ENCODE measurements at places on chromosomes 16 and 17. TPM values are rescaled to one million over a fixed set of nuclear protein-coding genes. Genes with fewer than 3 reads are reported as not detected.

The CNGB1 gene
- 0.07 TPM for polyA plus RNA-seq

DNA sequence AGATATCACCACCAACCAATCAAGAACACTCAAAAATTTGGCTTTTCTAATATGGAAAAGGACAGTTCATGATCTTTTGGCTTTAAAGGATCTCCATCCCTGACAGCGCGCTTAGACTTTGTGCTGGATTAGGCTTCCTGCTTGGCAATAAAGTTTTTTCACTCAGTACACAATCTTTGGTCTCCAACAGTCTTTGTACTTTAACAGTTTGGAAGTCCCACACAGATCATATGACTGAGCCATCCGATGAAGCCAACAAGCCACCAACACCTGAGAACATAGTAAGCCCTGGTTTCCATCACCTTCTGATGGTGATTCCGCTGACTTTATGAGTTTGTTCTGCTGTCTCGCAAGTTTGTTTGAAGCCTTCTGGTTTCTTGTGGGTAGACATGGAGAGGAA, 34.3 kb downstream of the SMURF2 start:
- DNase-seq, result no peak

DNA sequence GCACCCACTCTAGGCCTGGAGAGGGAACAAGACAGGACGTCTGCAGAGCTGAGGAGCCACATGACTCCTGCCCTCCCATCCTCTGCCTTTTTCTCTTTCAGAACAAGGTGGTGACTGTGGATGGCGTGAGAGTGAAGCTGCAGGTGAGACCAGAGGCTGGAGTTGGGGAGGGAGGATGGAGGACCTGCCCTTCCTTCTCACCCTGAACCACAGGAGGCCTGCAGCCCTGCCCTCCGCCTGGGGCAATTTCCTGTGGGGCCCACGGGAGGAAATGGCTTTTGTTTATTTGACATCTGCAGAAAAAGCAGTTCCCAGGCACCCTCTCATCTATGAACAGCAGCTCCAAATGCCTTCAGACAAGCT, 5.1 kb downstream of the RAB37 start:
- no peak for DNase-seq

The MYL4 gene
- polyA plus RNA-seq, result 6.6 TPM

- DNase-seq, result no peak
Measured at GRCh38 chr17:39709319-39709997, 9.6 kb downstream of the ERBB2 start.

DNA sequence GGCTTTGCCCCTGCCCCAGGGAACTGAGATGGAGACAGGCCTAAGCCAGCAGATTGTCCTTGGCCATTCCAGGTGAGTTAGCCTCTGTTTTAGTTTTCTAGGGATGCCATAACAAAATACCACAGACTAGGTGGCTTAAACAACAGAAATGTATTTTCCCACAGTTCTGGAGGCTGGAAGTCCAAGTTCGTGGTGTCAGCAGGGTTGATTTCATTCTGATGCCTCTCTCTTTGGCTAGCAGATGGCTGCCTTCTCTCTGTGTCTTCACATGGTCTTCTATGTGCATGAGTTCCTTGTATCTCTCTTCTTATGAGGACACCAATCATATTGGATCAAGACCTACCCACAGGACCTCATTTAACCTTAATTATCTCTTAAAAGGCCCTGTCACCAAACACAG, 12.8 kb downstream of the FAM20A start:
- no peak for DNase-seq

The NDE1 gene
- 41.7 TPM for polyA plus RNA-seq

DNA sequence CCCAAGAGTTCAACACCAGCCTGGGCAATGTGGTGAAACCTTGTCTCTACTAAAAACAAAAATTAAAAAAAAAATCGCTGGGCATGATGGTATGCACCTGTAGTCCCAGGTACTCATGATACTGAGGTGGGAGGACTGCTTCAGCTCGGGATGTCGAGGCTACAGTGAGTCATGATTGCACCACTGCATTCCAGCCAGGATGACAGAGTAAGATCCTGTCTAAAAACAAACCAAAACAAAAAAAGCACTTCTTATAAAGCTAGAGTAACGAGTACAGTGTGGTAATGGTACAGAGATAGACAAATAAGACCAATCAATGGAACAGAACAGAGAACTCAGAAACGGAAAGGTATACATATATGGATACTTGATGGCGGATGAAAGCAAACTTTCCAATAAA, 4.4 kb downstream of the NSMCE1 start:
- DNase-seq, result no peak

GRCh38 chr17:34728771-34729310, 149.5 kb downstream of the TMEM132E start:
- DNase-seq, result no peak

- DNase-seq, result no peak
Measured at GRCh38 chr16:11396241-11397048, 51.2 kb downstream of the RMI2 start.

The PLSCR3 gene
- polyA plus RNA-seq, result 30.9 TPM

The MRPS34 gene
- 69.6 TPM for polyA plus RNA-seq

GRCh38 chr17:76541739-76542454, 2.1 kb downstream of the PRCD start:
- DNase-seq, result no peak

- no peak for DNase-seq
Measured at GRCh38 chr16:3094289-3095027, 4.6 kb downstream of the ZSCAN10 start.

DNA sequence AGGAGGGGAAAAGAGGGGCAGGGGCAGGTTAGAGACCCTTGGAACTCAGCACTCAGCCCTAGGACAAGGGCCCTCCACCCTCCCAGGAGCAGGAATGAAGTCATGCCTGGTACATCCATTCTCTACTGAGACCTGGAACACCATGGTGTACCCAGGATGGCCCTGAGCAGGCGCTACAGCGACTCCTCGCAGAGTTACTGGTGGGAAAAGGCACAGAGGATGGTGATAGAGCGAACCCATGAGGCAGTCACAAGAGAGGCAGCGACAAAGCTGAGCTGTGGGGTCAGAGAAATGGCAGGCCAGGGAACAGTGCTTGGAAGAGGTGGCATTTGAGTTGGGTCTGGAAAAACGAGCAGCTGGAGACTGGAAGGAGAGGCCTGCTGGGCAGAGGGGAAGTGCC, 37.5 kb downstream of the SRCIN1 start:
- no peak for DNase-seq

GRCh38 chr17:82051776-82052637, at the start of the genes GPS1 and RFNG:
TSS of gene GPS1 (plus strand) at chr17:82051898. CDS start at chr17:82051932, 34 bp downstream.
TSS of gene RFNG (minus strand) at chr17:82051811. CDS start at chr17:82051766, 45 bp downstream.
- DNase-seq, result no peak

The PPM1E gene
- 4.0 TPM for polyA plus RNA-seq

- DNase-seq, result no peak
Measured at GRCh38 chr17:61878984-61879612, 15.8 kb upstream of the BRIP1 start.

DNA sequence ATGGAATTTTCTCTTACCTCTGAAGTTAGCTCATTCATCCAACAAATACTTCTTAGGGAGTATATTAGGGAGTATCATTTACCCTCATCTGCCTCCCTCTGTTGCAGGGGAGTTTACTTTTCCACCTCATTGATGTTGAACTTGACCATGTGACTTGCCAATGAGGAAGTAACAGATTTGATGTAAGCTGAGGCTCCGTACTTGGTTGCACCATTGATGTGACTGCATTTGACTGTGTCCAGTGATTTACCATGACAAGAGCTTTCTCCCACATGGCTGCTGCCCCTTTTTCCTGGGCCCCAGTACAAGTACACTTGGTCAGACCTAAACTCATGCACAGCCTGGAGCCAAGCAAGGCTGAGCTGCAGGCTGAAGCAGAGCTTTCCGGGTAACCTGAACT, 81.6 kb upstream of the HS3ST2 start:
- DNase-seq, result no peak

The FOXN1 gene
- polyA plus RNA-seq, result 0.41 TPM

- DNase-seq, result no peak
Measured at GRCh38 chr16:56311208-56312027, 113.9 kb downstream of the AMFR start.

The DCXR gene
- polyA plus RNA-seq, result 79.3 TPM

- no peak for DNase-seq
Measured at GRCh38 chr17:3925684-3926485, 9.6 kb upstream of the P2RX1 start.

- DNase-seq, result no peak
Measured at GRCh38 chr17:66493283-66494019, 191.0 kb downstream of the PRKCA start.

GRCh38 chr17:14552306-14552705, 251.4 kb downstream of the HS3ST3B1 start:
- DNase-seq, result no peak

GRCh38 chr17:45813048-45813725, 29.1 kb downstream of the CRHR1 start:
- no peak for DNase-seq

The DUS2 gene
- 16.6 TPM for polyA plus RNA-seq

DNA sequence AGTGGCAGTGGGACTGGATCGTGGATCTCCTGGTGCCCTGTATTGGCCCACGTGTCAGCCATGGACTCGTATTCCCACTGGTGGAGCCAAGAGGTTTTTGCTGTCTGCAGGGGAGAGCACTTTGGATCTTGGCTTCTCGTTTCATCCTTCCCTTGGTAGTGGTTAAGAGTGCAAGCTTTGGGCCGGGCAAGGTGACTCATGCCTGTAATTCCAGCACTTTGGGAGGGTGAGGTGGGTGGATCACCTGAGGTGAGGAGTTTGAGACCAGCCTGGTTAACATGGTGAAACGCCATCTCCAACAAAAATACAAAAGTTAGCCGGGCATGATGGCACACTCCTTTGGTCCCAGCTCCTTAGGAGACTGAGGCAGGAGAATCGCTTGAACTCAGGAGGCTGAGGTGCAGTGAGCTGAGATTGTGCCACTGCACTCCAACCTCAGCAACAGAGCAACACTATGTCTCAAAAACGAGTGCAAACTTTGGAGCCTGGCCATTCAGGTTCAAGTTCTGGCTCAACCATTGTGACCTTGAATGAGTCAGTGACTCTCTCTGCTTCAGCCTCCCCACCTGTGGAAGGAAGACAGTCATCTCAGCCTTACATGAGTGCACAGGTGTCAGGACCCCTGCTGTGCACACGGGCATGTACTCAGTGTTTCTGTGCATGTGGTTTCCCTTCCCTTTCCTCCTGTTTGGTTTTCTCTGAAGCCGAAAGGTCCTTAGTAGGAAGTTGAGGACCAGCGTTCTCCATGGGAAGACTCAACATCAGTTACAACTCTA, 57.4 kb downstream of the PLCG2 start:
- no peak for DNase-seq

- DNase-seq, result no peak
Measured at GRCh38 chr16:85594273-85594977, 18.7 kb upstream of the GSE1 start.

DNA sequence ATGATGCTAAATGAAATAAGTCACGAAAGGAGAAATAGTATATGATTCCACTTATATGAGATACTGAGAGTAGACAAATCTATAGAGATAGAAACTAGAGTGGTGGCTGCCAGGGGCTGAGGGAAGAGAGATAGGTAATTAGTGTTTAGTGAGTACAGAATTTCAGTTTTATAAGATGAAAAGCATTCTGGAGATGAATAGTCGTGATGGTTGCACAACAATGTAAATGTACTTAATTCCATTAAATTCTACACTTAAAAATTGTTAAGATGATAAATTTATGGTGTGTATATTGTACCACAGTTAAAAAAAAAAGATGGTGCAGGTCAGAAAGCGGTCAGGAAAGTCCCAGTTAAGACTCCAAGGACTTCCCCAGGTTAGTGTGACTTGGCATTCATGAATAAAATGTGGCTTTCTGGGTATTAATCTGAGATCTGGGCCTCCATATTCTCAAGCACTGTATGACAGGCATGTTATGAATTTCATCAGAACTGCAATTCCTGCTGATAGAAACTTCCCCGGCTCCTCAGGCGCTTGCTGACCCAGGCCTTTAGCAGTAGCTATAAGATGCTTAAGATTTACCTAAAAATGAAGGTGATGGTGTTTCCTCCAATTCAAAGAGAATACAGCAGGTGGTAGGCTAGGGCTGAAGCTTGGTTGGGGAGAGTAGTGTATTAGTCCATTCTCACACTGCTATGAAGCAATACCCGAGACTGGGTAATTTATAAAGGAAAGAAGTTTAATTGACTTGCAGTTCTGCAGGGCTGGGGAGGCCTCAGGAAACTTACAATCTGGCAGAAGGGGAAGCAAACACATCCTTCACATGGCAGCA, 115.3 kb upstream of the SOX9 start:
- DNase-seq, result no peak

The AOC3 gene
- polyA plus RNA-seq, result 5.3 TPM

DNA sequence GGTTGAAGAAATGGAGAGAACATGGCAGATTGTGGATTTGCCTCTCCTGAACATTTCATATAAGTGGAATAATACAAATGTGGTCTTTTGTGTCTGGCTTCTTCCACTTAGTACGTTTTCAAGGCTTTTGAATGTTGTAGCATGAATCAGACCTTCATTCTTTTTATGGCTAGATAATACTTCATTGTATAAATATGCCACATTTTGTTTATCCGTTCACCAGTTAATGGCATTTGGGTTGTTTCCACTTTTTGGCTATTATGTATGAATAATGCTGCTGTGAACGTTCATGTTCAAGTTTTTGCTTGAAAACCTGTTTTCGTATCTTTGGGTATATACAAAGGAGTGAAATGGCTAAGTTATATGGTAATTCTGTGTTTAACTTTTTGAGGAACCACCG, 130.4 kb downstream of the TANC2 start:
- no peak for DNase-seq

GRCh38 chr16:3304370-3304769, 860 bp downstream of the TIGD7 start:
- no peak for DNase-seq

- no peak for DNase-seq
Measured at GRCh38 chr17:55769625-55770000, 18.8 kb downstream of the PCTP start.

GRCh38 chr16:13519871-13520270, 400.1 kb upstream of the ERCC4 start:
- no peak for DNase-seq

GRCh38 chr16:19599968-19600716, 44.6 kb downstream of the VPS35L start:
- no peak for DNase-seq

GRCh38 chr16:24801761-24802302, 43.9 kb upstream of the SLC5A11 start:
- no peak for DNase-seq

DNA sequence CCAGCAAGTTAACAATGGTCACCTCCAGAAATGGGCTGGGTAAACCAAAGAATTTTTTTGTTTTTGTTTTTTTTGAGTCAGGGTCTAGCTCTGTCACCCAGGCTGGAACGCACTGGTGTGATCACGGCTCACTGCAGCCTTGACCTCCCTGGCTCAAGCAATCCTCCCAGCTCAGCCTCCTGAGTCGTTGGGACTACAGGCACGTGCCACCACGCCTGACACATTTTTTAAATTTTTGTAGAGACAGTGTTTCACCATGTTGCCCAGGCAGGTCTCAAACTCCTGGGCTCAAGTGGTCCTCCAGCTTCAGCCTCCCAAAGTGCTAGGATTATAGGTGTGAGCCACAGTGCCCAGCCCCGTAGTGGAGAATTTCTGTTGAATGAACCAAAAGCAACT, 1.7 kb downstream of the SPSB3 start:
- no peak for DNase-seq

DNA sequence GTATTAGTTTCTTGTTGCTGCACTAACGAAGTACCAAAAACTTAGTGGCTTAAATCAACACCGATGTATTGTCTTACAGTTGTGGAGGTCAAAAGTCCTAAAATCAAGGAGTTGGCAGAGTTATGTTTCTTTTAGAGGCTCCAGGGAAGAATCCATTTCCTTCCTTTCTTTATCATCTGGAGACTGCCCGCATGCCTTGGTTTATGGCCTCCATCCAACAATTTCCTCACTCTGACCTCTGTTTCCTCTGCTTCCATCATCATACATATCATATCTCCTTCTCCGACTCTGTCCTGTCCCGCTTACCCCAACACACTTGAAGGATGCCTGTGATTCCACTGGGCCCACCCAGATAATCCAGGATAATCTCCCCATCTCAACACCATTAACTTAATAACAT, 627.8 kb downstream of the KCNJ2 start:
- no peak for DNase-seq

Data from right renal cortex interstitium (tissue), 3 donors.